ENCODE measurements at places on chromosomes 11 and 22.

- no peak for DNase-seq
These were observed 47.3 kb downstream of the PPP2R1B start for GRCh38 chr11:111718859-111719258.

GRCh38 chr11:8111636-8112035, 30.6 kb downstream of the TUB start:
- DNase-seq = no peak

DNA sequence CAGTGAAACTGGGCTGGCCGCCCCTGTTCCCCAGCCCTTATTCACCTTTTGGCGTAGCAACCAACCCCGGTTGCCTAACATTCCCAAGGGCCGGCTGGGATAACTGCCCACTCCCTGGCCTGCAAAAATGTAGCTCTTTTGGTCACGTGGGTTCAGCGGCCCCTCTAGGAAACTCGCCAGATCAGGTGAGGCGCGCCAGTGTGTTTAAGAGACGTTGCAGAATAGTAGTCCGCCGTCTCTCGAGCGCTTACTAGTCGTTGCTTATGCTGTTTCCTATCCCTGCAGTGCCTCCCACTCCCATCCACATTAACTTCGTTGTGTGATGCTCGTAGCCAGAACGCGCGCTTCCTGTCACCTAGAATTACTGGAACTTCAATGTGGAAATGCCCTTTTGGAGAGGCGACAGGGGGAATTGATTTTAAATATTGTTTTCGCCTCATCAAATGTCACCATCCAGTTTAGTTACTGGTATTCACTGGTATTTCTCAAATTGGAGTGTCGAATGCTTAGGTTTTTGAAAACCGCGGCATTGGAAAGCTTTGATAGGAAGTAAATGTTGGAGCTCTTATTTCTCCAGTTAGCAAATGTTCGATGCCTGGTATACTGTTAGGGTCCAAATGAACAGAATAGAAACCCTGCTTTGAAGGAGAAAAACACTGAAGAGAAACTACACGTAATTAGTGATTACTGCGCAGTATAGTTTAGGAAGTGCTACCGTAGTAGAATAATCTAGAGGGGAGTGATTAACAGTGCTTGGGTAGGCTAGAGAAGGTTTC, 823 bp downstream of the CEP57 start:
- peak; percentile 76 for DNase-seq

DNA sequence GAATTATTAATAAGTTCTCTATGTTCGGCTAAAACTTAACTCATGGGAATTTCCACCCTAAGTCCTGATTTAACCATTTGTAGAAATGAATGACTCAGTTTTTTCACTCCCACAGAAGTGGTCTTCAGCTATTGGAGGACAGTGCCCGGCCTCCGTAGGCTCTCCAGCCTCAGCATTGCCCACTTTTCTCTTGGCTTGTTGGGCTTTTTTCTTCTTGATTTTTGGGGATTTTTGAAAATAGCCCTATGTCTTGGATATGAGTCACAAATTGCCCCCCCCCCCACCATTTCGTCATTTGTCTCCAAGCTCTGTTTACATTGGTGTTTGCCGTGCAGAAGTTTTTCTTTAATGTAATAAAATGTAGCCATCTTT, 66.7 kb downstream of the PACS1 start:
- DNase-seq = no peak

DNA sequence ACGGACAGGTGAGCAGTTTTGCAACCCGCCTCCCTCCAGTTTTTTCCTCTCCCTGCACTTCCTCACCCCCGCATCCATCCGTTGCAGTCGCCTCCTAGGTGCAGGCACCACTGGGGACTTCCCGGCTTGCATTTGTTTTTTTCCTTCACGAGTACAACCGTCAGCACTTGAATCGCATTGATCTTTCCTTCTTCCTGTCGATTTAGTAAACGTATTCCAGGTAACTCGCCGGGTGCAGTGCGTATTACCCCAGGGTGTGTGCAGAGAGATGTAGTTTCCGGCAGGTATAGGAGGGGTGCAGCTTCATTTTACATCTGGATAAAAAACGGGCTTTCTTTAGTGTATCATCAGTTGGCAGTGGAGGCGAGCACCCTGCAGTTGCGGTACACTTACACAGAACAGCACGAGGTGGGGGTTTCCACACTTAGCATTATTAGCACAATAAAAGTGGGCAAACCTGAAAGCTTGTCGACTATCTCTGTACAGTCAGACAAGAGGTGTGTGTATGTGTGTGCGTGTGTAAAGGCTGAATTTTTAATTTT, at the start of gene SORL1-AS1:
Gene SORL1-AS1 (minus strand): TSS at position 359 of the 542 bp plus-strand sequence.
- DNase-seq = no peak

- no peak for DNase-seq
These were observed 46.7 kb upstream of the PARVA start for GRCh38 chr11:12330485-12331231.

DNA sequence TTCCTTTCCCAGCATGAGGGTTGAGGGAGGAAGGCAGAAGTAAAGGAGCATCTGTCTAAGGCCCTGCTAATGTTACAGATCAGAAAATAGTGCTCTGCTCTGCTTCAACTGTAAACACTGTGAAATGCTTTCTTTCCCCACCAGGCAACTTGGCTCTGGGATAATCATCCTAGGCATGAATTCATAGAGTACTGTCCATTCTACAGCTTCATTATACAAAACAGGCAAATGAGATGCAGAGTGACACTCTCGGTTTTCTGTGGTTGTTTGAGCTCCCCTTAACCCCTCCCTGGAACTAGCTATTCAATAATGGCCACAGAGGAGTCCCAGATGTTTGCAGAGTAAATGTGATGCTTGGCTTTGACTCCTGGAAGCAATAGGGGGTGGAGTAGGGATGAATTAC, 184.3 kb upstream of the CTSC start:
- DNase-seq = no peak

- DNase-seq = no peak
These were observed 35.6 kb upstream of the EIF3D start for GRCh38 chr22:36564422-36565158.
